NCI-H1105 (cell line): ENCODE measurements at places on chromosomes 6 and 20.

GRCh38 chr20:63152322-63153253 lies 63.3 kb downstream of the YTHDF1 start:
- DNase-seq, result no peak

DNA sequence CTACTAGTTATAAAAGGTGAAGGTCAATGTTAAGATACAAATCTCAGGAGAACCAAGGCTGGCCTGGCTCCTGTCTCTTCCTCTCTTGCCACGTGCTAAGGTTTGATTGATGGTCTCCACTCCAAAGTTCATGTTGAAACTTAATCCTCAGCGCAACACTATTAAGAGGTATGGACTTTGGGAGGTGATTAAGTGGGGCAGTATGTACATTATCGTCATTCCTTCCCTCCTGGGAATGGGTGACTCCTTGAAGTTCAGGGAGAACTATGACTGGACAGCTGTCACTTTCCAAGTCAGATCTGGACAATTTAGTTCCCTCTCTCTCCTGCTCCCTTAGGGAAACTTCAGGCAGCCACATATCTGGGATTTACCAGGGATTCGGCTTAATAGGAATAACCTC lies 50.5 kb downstream of the KCNK5 start:
- DNase-seq, result no peak

GRCh38 chr6:37316071-37316470 lies 37.7 kb upstream of the RNF8 start:
- no peak for DNase-seq

DNA sequence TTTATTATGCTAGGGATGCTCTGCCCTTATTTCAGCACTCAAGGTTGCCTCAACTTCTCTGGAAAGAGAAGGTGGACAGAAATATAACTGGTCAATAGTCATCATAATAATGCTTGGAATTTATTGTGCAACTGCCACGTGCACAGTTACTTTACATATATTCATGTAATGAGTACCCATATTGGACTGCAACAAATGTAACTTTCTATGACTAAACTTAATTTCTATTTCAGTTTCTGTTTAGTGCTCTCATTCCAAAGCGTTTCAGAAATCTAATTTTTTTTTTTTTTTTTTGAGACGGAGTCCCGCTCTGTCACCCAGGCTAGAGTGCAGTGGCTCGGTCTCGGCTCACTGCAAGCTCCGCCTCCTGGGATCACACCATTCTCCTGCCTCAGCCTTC lies 28.3 kb upstream of the CD83 start:
- DNase-seq, result no peak

GRCh38 chr6:6379573-6379972 lies 59.1 kb upstream of the F13A1 start:
- DNase-seq, result no peak
